Neural progenitor cell (in vitro differentiated cells): ENCODE measurements at places on chromosomes 13 and 19. TPM values are rescaled to one million over a fixed set of nuclear protein-coding genes. Genes with fewer than 3 reads are reported as not detected.

PCDH20 gene
- 0.17 and 0.31 TPM in 2 replicates for total RNA-seq

- DNase-seq: no peak
Observed at GRCh38 chr13:42064259-42064658, 15.8 kb downstream of the DGKH start.

DNA sequence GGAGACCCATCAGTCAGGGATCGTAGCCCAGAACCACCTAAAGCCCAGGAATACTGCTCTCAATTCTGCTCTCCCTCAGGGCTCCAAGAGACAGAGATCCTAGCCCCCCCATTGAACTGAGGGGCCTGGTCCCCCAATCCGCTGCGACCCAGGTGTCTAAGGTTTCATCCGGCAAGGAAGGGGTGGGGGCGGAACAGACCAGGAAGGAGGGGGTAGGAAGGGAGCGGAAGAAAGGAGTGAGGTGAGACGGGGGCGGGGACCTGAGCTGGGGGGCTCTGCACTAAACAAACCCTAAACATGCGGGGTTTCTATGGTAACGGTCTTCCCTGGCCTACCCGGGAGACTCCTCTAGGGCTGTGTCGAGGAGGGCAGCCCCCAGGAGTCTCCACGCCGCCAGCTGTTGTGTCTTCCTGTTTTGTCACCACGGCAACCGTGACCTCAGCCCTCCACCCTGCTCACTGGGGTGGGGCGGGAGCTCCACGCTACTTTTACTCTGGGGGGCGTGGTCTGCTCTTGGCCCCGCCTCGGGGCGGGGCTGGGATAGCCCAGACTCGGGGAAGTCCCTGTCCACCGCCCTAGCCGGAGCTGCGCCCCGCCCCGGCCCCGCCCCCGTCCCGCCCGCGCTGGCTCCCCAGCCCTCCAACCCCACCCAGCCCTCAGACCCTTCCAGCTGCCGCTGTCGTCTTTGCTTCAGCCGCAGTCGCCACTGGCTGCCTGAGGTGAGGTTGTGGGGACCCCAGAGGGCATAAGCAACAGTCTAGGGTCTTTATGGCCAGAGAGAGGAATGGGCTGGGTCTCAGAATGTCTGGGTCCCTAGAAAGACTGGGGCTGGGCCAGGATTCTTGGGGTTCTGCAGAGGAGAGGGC is at the start of gene MYADM:
MYADM (plus strand) TSS at position 659 of the 866 bp plus-strand sequence. CDS start 5,647 bp downstream, outside the sequence.
- DNase-seq: peak; percentile 100

GRCh38 chr19:28667348-28667977 is 545.5 kb downstream of the UQCRFS1 start:
- DNase-seq: no peak

DNA sequence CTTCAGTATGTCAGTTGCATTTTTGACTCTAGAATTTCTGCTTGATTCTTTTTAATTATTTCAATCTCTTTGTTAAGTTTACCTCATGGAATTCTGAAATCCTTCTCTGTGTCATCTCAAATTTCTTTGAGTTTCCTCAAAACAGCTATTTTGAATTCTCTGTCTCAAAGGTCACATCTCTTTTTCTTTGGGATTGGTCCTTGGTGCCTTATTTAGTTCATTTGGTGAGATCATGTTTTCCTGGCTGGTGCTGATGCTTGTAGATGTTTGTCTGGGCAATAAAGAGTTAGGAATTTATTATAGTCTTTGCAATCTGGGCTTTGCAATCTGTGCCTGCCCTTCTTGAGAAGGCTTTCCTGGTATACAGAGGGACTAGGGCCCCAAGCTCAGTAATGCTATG is 18.5 kb upstream of the KBTBD7 start:
- no peak for DNase-seq

DNA sequence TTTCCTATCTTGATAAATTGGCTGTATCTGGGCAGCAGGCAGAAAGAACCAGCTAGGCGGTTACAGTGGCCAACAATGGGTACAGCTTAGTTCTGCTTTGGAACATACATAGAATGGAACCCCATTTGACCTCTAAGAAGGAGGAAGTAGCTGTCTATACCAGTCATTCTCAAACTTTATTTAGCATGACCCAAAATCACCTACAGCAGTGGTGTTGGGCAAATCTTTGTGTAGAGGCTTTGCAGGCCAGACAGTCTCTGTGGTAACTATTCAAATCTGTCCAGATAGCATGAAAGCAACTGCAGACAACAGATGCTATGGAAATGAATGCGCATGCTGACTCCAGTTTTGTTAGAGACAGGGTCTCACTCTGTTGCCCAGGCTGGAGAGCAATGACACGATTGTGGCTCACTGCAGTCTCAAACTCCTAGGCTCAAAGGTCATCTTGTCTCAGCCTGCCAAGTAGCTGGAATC is 12.0 kb upstream of the KCNC3 start:
- no peak for DNase-seq

ZNF112 gene
- total RNA-seq: 11.4 and 18.2 TPM in 2 replicates

- DNase-seq: no peak
Observed at GRCh38 chr13:79155883-79156282, 250.2 kb downstream of the RBM26 start.

DNA sequence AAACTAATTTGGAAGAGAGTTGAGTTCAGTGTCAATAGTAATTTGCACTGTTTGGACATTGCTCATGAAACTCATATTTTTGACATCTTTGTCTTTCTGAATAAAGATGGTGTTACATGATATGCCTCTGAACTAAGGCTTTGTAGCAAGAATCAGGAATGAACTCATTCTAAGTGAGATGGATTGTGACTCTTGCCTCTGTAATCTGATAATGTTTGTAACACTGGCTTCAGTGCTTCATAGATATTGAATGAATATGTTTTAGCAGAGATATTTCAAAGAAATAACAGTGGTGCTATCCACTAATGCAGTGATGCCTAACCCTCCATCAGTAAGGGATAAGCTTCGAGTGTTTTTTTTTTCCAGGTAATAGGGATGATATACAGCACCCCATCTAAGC is 32.9 kb downstream of the TEX26 start:
- no peak for DNase-seq

DNA sequence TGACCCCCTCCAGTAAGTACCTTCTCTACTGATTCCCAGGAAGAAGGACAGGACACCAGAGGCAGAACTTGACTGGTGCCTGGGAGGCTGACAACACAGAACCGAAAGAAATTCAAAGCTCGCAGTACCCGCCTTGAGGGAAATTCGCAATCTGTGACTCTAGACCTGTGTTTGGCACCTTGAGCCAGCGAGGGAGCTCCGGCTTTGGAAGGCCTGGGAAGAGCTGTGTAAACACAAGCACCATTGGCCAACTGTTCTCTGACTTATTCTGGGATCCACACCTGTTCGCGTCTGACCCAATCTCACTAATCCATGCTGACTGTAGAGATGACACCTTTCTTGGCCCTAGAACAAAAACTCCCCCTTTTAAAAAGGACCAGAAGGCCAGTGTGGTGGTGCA is 50.7 kb downstream of the CEBPG start:
- no peak for DNase-seq

DNA sequence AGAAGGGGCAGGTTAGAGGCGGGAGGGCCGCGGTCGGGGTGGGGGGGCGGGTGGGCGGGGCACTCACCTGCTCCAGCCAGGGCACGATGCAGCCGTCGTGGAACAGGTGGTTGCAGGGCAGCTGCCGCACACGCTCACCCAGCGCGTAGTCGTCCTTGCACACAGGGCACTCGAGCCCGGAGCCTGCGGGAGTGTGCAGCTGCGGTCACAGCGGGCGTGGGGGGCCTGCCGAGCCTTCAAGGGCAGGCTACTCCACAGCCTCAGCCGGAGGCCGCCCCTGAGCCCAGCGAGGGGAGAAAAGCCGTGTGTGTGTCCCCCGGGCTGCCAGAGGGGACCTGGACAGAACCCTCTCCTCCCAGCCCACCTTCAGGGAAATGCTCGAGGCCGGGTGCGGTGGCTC is 8.6 kb downstream of the FGF22 start:
- no peak for DNase-seq

MAMSTR gene
- 1.2 and 1.4 TPM in 2 replicates for total RNA-seq

MRPL4 gene
- 22.5 and 57.4 TPM in 2 replicates for total RNA-seq

DNA sequence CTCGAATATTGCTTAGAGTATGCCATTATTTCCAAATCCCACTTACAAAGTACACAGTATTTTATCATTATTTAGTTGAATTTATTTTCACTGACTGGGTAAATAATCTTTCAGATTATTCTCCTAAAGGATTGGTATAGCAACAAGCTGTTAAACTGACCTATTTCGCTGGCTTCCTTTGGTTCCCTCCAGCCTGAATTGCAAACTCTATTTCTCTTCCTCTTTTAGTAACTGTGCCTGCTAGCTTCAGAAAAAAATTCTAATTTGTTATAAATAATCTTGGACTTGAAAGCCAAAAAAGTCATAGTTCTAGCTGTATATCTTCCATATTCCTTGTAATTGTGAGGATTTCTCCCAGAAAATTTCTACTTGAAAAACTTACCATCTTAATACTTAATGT is 15.0 kb upstream of the CCNA1 start:
- DNase-seq: no peak

GRCh38 chr13:75480671-75481175 is 1.2 kb downstream of the TBC1D4 start:
- peak; percentile 65 for DNase-seq

SSC5D gene
- total RNA-seq: 0.56 TPM in 1 of 2 replicates, not detected in the other

DHDH gene
- total RNA-seq: 1.6 TPM in 1 of 2 replicates, not detected in the other

- no peak for DNase-seq
Observed at GRCh38 chr19:5891572-5891937, 12.0 kb downstream of the NDUFA11 start.

ELSPBP1 gene
- total RNA-seq: not detected in 2 replicates

DNA sequence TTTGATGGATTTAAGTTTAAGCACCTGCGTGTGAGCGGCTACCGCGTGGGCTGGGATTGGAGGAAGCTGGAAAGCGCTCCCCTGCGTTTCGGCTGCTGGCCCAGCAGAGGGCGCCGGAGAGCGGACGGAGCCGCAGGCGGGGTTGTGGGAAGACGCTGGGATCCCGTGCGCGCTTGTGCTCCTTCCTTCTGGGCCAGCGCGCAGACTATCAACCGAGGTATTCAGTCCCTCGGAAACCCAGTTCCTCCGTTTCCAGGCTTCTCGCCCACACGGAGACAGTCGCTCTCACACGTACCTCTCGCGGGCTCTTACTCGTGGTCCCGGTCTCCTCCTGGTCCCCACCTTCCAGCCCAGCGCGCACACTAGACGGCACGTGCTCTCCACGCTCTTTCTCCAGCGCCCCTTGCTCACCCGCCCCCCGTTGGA is 28.8 kb downstream of the EPN1 start:
- DNase-seq: peak; percentile 15

DNA sequence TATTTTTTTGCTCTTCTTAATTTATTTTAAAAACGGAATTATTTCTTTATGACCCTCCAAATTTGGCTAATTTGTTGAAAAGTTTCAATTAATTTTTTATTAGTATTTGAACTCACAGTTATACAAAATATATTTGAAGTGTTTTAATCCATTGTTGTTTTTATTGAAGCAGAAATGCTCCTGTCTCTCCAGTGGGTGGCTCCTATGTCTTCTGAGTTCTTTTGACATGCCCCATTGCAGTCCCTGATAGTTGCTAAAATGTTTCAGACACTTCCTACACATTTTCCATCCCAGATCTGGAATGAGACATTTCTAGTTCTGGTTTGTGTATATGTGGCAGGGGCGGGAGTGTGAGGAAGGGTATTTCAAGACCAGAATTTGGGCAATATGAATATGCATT is 579.4 kb upstream of the PRR20A start:
- DNase-seq: peak; percentile 20

DNA sequence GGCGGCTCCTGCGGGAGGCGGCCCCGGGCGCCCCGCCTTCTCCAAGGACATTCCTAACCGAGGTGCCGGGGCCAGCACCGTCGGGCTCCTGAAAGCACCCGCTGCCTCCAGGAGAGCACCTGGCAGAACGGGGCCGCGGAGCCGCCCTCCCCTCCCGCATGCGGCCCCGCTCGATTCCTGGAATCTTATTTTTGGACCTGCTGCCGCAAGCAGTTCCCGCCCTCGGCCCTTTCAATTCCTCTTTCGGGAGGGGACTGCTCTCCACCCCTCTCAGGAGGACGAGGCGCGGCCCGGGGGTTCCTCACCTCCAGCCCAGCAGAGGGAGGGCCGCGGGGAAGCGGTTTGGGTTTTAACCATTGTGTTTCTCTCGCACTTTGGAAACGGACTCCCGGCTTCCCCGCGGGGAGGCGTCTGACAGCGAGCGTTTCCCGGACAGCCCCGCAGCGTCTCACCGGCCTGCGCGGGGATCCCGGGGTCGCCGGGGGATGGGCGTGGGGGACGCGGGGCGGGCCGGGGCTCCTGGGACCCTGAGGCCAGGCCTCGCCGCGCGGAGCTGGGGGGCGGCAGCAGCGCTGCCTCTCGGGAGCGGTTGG is 849 bp downstream of the GAS6 start:
- peak; percentile 72 for DNase-seq
